ENCODE measurements at places on chromosomes 12 and 14.
A peak's percentile ranks its signal among the peaks of the same experiment; 100 is the strongest.

DNA sequence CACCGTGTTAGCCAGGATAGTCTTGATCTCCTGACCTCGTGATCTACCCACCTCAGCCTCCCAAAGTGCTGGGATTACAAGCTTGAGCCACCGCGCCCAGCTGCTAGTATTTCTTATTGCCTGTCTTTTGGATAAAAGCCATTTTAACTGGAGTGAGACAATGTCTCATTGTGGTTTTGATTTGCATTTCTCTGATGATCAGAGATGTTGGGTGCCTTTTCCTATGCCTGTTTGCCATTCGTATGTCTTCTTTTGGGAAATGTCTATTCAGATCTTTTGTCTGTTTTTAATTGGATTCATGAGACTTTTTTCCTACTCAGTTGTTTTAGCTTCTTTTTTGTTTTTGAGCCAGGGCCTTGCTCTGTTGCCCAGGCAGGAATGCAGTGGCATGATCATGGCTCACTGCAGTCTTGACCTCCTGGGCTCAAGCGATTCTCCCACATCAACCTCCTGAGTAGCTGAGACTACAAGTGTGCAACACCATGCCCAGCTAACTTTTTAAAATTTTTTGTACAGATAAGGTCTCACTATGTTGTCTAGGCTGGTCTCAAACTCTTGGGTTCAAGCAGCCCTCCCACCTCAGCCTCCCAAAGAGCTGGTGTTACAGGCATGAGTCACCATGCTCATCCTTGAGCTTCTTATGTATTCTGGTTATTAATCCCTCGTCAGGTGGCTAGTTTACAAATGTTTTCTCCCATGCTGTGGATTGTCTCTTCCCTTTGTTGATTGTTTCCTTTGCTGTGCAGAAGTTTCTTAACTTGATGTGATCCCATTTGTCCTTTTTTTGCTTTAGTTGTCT, 65.9 kb downstream of the ACACB start:
- no peak for DNase-seq

GRCh38 chr14:92984896-92985295, 61.9 kb downstream of the CHGA start:
- DNase-seq = no peak

GRCh38 chr12:87280893-87281292, 748.3 kb downstream of the C12orf50 start:
- DNase-seq = no peak

DNA sequence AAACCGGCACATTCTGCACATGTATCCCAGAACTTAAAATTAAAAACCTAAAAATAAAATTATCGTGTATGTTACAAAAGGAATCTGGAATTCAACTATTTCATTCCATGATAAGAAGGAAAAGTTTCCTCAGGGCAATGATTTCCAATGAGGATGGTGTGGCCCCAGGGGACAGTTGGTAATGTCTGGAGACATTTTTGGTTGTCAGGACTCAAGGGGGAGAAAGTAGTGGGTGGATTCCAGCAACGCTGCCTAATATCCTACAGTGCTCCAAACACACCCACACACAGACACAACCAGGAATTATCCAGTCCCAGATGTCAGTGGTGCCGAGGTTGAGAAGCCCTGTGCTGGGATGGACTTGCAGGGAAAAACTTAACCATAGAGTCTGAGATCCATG, 228.3 kb downstream of the TMEM132D start:
- no peak for DNase-seq

DNA sequence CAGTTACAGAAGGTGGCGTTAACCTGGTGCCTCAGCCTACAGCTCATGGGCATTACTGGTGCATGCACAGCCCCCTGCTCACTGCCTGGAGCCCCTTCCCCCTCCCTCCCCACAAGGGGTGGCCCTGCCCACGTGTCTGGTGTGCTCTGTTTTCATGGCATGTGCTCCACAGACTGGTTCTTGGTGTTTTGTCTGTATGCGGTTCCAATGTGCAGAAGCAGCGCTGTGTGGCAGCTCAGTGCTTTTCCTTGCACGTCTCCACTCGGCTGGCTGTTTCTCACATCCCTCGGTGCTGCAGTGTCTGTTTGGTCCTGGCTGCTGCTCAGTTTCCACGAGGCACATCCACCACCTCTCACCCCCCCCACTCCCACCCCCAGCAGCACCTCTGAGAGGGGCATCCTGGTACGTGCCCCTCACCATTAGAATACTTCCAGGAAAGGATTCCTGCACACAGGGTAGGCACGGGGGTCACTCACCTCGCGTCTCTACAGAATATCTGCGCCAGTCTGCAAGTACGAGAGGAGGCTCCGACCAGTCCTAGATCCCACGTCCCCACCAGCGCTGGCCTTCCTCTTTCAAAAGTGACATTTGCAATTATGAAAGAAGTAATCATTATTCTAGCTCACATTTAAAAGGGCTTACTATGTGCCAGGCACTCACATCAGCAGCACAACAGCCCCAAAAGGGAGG, 27.1 kb downstream of the DIO3 start:
- DNase-seq = no peak

GRCh38 chr14:100841066-100841760, 15.3 kb downstream of the MEG3 start:
- no peak for DNase-seq

DNA sequence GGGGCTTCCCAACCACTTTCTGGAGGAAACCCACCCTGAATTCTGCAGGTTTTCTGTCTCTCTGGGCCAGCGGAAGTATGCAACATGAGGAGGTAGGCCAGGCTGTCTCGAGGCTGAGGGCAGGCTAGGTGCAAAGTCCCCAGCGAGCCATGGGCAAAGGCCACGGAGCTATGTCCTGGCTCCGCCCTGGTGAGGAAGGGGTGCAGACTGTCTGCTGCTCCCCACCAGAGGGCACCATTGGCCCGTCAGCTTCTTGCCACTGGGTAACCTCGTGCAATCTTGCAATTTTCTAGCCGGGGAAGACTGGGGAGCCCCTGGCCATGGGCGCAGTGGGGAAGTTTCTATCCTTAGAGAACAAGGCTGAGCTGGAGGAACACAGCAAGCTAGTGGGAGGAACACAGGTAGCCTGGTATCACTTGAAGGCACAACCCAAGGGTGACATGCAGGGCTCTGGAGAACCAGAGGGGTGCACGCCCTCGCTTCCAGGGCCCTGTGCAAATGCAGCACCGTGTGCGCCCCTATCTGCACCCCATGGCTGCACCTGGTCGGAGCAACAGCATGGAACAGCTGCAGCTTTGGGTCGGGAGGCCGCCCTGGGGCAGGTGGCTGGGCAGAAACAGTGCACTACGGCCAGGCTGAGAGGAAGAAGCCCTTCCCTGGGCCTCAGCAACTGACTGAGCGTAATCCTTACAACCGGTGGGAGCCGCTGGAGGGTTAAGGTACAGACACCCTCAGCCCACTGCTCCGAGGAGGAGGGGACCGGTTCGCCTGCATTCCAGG, 27.6 kb upstream of the RPLP0 start:
- peak; percentile 52 for DNase-seq

DNA sequence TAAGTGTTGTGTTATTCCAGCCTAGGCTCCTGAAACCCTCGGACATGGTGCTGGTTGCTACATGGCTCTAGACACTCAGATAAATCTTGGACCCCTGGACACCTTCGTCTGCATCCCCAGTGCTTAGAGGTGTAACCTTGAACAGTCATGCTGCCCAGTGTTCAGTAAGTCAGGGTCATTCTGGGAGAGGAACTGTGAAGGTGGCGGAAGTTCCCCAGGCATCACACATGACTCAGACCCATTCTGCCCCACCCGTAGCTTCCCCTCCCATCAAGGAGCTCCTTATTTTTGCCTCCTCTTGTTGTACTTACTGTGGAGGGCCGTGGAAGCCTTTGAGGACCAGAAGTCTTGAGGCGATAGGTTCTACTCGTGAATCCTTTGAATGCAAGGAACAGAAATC, 18.1 kb upstream of the SSPN start:
- DNase-seq = no peak

DNA sequence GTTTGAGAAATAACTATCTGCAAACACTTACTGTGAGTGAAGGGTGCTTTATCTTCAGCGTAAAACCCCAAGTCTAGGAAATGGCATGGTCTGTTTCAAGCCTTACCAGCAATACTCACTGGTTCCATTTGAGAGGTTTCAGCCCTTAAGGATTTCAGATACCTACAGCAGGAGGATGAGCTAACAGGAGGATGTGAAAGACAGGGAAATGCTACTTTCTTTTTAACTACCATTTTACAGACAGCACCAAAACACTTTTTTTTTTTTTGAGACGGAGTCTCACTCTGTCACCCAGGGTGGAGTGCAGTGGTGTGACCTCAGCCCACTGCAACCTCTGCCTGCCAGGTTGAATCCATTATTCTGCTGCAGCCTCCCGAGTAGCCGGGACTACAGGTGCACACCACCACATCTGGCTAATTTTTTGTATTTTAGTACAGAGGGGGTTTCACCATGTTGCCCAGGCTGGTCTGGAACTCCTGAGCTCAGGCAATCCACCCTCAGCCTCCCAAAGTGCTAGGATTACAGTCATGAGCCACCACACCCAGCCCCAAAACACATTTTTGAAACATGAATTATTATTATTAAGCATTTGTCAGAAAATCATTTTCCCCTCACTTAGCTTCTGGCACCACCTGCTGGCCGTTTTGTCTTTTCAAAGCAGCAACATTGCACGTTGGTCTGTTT, 4.6 kb downstream of the MTRFR start:
- DNase-seq = no peak

DNA sequence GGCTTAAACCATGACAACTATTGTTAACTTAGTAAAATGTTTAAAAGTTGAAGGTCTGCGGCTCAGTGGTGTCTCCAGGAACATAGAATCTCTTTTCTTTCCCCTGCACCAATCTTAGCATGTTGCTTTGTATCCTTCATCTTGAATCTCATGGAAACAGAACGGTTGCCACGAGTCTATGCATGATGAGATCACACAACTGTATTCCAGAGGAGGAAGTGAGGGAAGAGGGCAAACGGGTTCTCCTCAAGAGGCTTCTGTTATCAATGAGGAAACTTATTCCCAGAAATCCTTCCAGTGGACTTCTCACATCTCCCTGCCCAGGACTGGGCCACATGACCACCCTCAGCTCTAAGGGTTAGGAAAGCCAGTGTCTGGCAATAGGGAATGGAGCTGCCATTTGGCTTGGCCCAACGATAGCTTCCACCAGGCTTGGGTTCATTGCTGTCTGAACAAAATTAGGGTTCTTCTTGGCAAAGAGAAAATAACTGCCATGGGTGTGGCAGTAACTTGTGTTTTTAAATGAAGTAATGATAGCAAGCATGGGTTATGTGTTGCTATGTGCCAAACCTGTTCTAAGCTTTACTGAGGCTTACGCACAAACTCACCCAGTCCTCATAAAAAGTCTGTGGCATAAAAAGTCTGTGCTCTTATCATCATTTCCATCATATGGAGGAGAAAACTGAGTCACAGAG, 17.4 kb downstream of the PLXNC1 start:
- DNase-seq = no peak

DNA sequence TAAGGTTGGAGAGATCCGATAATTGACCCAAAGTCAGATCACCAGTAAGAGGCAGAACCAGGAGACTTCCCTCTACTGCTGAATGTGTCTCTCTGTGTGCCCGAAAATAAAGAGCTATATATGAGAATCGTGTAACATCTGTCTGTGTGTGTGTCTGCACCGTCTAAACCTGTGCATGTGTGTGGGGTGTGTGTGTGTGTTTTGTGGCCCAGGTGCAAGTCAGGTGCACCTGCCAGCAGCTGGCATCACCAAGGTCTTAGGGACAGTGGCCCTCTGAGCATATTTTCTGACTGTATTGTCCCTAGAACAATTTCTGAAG, 24.7 kb upstream of the KRT78 start:
- DNase-seq = no peak

GRCh38 chr12:96907671-96908422, 790 bp downstream of the NEDD1 start:
- peak; percentile 22 for DNase-seq

GRCh38 chr12:32568228-32568627, 110.9 kb upstream of the DNM1L start:
- DNase-seq = no peak

DNA sequence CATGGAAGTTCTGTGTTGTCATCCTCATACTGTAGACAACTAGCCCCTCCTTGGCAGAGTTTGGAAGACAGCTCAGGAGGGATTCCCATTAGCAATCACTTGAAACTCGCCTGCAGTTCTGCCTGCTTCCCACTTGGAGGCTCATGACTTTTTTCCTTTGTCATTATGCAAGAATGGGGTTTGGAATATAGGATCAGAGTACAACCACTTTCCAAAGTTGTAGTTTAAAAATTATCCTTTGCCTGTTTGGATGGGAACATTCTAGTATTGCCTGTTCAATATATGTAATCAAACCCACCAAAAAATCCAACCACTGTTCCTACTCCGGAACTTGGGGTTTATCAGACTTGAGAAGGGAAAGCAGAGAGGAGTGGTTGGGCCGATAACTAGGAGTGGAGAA, 2.1 kb upstream of the GPD1 start:
- no peak for DNase-seq

DNA sequence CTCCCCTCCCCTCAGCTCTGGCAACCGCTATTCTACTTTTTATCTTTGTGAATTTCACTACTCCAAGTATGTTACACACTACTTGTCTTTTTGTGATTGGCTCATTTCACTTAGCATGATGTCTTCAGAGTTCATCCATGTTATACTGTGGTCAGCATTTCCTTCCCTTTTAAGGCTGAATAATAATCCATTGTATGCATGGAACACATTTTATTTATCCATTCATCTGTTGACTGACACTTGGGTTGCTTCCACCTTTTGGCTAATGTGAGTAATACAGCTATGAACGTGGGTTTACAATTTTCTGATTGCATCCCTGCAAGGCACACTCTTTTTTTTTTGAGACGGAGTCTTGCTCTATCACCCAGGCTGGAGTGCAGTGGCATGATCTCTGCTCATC, 53.0 kb upstream of the FUT8 start:
- DNase-seq = no peak

DNA sequence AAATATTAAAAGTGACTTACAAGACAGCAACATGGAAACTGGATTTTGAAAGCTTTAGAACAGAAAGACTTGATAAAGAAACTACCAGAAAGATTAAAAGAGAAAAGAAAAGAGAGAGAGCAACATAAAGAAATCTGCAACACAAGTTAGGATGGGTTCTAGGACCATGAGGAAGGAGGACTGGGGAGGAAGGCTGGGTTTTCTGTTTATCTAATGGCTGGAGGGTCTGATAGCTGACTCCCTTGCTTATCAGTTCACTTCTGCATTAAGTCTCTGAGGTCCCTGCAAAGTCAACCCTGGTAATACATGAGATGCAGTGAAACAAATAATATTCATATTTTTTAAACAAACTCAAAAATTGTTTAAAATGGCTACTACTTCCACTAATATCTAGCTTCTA, 90.1 kb downstream of the RPAP3 start:
- DNase-seq = no peak

DNA sequence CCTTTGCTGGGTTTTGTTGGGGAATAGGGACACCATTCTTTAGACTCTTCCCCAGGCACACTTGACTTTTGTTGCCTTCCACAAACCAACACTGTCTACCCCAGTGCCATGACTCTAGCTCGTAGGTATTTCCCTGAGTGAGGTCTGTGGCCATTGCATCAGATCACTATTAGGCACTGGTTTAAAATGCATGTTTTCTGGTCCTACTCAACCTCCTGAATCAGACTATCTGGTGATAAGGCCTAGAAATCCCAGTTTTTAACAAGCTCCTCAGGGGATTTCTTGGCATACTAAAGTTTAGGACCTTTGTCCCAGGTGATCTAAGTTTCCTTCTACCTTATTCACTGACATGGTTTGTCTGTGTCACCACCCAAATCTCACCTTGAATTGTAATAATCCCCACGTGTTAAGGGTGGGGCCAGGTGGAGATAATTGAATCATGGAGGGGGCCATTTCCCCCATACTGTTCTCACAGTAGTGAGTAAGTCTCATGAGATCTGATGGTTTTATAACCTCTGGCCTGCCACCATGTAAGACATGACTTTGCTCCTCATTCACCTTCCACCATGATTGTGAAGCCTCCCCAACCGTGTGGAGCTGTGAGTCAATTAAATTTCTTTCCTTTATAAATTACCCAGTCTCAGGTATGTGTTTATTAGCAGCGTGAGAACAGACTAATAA, 87.8 kb upstream of the PSMC1 start:
- no peak for DNase-seq
